ENCODE measurements at places on chromosomes 2 and 18.

DNA sequence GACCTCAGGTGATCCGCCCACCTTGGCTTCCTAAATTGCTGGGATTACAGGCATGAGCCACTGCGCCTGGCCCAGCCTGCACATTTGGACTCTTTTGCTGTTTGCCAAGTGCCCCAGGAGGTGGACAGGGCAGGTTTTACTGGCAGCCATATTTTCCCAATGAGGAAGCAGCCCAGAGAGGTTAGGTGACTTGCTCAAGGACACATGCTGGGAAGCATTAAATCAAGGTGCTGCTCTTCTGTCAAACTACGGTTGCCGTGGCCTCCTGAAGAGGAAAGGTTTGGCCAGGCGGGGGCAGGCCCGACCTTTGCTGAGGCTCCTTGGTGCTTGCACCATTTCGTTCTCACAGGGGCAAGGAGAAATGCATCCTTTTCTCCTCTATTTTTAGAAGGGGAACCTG lies 44.0 kb downstream of the DNMT3A start:
- no peak for DNase-seq

GRCh38 chr2:72916743-72917137 lies 579 bp upstream of the EMX1 start:
- no peak for DNase-seq

GRCh38 chr2:217337771-217338170 lies 477.9 kb upstream of the TNP1 start:
- DNase-seq = no peak

GRCh38 chr2:72933646-72934151 lies 16.4 kb downstream of the EMX1 start:
- no peak for DNase-seq

DNA sequence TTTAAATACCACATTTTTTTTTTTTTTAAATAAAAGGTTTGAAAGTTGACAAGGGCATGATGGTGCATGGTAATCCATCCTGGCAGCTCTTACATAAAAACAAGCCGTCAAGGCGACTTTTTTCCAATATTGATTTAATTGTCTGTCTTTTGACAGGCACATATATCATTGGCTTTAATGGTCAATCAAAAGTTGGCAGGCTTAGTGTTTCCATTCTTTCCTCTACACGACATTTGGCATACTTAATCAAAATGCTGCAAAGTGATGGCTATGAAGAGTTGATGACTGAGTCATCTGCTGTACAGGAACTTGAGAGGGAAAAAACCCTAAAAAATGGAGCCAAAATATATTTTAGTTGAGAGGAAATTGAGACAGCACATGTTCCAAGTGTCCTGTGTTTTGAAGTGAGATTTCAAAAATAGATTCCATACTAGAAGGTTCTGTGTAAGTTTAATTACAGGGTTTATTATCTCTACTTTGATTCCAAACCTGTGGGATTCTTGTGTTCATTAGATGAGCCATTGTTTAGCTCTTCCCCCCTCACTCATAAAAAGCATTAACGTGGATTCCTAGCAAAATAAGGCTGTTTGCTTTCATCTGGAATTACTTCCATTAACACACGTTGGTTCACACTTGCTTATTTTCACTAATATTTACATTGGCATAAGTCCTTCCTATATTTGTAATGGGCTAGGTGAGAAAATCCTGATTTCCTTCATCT lies 3.2 kb downstream of the TSHZ1 start:
- DNase-seq = no peak

DNA sequence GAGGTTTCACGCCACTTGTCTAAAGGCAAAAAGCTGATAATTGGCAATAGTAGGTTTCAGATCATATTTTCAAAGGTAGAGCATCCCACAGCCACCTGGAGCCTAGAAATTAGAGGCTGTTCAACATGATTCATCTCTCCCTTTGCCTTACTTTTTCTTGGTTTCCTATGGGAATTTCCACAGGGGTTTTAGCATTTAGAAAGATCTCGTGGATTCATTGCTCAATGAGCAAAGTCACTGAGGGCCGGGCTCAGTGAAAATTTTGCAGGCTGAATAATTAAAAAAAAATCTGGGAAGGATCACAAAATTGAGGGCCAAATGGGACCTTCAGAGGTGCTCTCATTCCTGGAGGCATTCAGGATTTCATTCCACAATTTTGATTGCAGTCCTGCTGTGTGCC lies 137.1 kb downstream of the VAPA start:
- DNase-seq = no peak

DNA sequence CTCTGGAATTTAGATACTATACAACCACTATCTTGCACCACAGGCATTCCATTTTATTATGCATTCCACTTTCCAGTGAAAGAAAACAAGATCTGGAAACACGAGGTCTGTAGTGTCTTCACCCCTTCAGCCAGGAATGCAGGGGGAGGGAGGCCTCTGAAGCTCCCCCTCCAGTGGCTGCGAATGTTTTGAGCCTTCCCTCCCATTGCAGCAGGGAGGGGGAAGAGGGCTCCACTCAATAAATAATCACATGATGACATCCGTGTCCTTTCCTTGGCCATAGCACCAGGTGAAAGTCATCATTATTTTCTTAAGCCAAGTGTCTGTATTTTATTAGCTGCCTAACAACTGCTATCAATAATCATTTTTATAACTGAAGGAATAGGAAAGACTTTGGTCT lies 38.6 kb downstream of the ALPK2 start:
- peak; percentile 95 for DNase-seq

GRCh38 chr2:178219247-178219646 lies 24.9 kb downstream of the OSBPL6 start:
- no peak for DNase-seq

GRCh38 chr18:70273021-70273420 lies 15.8 kb upstream of the SOCS6 start:
- DNase-seq = no peak
